ENCODE measurements at places on chromosomes 4 and X.

GRCh38 chr4:170698334-170698733 lies 608.6 kb upstream of the AADAT start:
- DNase-seq, result no peak

DNA sequence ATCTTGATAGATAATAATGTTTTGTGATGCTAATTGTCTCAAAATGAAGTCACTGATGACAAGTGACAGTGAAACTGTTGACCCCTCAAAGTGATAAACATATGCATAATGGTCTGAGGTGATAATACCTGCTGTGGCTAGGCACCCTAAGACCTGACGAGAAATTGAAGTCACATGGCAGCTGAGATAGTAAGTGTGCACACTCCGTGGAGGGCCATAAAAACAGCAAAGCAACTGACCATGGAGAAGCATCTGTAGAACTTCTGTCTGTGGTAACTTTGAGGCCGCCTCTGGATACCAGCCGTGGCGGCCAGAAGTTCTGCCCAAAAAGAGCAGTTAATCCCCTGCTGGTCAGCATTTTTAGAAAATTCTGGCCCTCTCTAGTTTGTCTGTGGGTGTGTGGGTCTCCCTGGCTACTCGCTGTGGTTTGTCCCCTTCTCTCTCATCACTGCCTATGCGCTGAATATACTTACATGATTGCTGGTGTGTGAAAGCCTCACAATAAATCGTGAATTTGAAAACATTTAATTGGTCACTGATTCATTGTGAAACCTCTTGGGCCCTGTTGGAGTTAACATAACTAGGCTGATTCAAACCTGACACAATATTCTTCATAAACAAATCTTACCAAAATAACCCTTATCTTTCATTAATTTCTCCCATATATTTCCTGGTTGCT lies 50.6 kb downstream of the CCDC149 start:
- no peak for DNase-seq

DNA sequence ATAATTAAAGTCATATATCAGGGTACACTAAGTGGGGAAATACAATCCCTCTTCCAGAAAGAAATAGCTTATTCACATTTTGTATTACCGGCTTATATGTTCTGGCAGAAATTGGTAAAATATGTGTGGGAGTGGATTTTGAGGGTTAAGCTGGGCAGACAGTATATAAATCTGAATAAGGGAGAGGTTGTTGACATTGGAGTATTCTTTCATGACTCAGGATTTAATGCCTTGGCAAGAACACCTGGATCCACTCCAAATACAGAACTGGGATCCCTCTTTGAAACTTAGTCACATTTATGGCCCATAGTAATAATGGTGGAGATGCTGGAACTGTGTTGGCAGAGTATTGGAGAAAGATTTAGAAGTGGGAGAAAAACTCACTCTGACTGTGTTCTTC lies 54.3 kb upstream of the TET2 start:
- DNase-seq, result no peak

- no peak for DNase-seq
Observed at GRCh38 chr4:16415751-16416150, 189.5 kb upstream of the TAPT1 start.

DNA sequence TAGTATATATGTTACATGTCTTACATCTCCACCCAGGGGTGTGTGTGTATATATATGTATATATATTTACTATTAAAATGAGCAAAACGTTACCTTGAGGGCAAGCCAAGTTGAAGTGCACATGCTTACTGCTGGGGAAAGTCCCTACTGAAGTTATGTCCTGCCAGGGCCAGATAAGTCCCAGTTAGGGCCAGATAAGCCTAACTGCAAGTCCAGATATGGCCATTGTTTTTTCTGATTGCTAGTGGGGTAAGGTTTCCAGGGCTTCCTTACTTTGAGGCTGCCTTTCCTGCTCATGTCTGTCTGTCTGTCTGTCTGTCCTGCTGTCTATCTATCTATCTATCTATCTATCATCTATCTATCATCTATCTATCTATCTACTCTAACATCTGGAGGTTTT lies 19.3 kb upstream of the ZNF81 start:
- no peak for DNase-seq

- no peak for DNase-seq
Observed at GRCh38 chrX:16457239-16457638, 192.7 kb upstream of the S100G start.

DNA sequence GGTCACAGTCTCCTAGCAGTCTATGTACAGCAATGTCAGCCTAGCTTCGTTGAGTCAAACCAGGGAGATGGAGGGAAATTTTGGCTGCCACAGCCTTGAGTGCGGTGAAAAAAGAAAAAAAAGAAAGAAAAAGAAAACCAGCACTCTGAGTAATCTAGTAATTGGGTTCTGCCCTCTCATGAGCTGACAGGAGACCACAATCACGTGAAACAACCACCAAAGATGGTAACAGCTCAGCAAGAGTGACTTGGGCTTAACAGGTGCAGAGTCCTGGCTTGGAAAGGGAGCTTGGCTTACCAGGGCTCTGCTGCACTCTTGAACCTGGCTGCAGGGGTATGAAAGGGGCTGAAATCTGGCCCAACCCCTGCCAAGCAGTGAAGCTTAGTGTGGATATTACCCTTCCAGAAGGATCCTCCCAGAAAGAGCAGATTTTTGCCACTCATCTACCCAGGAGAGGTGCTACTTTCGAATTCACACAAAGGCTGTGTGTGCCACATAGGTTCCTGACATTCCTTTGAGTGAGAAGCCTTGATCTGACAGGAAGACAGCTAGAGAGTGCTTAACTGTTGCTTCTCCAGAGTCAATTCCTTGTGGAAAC lies 350.3 kb downstream of the PTTG2 start:
- DNase-seq, result no peak

DNA sequence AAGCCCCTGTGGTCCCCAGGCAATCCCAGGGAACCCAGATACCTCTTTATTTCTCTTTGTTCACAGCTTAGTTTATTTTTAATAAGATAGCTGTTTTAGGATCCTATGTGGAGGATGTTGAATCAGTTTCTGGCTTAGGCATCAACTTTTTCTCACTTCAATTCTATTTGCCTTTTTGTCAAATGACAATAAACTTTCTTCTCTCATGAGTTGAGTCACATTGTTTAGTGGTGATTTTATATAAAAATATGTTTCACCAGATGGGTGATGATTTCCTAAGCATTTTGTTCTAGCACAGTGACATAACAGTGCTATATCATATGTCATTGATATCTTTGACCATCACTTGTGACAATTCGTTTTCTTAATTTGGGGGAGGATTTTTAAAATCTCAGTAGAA lies 198.1 kb upstream of the PUDP start:
- DNase-seq, result no peak

DNA sequence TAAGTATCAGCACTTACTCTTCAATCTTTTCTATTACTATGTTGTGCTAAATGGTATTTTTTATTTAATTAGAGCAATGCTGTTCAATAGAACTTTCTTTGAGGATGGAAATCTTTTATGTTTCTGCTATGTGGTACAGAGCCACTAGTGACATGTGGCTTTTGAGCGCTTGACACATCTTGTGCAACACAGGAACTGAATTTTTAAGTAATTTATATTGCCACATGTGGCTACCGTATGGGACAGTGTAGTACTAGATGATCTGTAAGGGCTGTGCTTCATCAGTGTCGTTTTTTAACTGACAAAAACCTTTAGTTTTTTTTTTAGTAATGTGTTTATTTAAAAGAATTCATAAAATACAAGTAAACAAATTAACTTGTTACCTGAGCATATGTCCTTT lies 22.4 kb downstream of the HPRT1 start:
- DNase-seq, result no peak

GRCh38 chr4:8330821-8331574 lies 61.4 kb downstream of the HTRA3 start:
- DNase-seq, result no peak

GRCh38 chr4:65014078-65014477 lies 604.8 kb upstream of the TECRL start:
- DNase-seq, result no peak

GRCh38 chrX:10660171-10660570 lies 39.8 kb upstream of the MID1 start:
- DNase-seq, result no peak

GRCh38 chr4:138199568-138200235 lies 42.4 kb downstream of the SLC7A11 start:
- DNase-seq, result no peak

DNA sequence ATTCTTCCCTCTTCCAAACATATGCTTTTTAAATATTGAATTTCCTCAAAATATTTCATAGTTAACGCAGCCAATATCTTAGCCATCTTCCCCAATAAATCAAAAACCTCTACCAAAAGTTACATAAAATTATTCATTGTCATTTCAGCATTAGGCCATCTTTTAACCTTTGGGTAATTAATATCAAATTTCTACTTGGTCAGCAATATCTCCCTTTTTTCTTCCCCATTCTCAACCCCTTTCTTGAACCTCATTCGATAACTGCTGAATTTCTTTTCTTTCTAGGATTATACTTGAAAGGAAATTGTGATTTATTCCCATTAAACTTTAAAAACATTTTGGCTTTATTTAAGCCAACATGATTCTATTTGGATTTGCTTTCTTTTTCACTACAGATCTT lies 65.0 kb downstream of the RAP1GDS1 start:
- no peak for DNase-seq

DNA sequence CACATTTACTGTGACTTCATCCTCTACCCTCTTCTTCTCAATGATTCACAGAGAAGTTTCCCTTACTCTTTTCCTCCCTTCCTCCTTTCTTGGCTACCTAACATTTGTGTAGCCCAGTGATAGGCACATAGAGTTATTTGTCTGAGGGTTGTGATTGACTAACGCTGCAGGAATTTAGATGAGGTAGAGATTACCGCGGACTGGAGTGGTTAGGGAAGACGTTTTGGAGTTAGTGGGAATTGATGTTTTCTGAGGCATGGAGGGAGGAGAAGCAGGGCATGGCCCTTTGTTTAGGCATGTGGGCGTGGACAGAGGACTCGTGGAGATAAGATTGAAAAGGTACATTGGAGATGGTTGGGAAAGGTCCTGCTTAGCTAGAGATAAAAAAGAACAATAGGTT lies 246.7 kb downstream of the GPAT3 start:
- no peak for DNase-seq

- no peak for DNase-seq
Observed at GRCh38 chr4:78414116-78414515, 137.5 kb upstream of the ANXA3 start.

- no peak for DNase-seq
Observed at GRCh38 chr4:54726907-54727306, 69.2 kb downstream of the KIT start.

- no peak for DNase-seq
Observed at GRCh38 chr4:112055100-112055499, 90.2 kb upstream of the FAM241A start.

DNA sequence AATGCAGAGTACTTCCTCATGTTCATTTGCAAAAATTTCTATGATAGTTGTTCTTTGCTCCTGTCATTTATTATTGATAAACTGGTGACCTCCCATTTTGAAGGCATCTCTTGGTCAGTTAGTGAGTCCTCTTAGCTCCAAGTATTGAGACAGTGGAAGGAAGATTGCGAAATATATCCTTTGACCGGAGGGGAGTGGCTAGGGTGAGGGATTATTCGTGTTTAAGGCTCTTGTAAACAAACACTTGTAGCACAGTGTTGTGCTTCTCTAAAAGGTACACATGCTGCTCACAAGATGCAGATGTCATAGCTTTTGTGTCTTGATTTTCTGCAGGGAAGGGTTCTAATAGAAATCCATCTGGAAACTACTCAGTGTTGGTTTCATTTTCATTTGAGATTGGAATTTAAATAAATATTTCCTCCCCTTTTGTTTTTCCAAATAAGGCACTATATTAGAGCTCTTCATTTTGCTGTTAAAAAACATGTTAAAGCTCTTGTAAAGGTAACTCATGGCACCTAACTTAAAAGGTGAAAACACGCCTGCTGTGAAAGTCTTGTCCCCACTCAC lies 21.8 kb downstream of the TXLNG start:
- no peak for DNase-seq

DNA sequence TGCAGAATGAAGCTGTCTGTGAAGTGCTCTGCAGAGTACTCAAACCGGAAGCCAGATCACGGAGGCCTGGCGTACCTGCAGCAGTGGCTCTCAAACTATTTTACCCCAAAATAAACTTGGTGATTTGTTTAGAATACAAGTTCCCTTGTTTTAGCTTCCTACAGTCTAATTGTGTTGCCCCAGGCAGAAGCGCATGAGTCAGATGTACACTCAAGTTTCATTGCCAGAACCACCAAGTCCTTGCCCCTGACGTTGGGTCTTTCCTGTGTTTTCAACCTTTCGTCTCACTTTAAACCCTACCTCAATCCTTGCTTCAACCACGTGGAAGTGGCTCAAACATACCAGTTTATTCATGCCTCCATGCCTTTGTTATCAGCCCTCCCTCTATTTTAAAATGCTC lies 66.2 kb upstream of the SLC7A11 start:
- no peak for DNase-seq

DNA sequence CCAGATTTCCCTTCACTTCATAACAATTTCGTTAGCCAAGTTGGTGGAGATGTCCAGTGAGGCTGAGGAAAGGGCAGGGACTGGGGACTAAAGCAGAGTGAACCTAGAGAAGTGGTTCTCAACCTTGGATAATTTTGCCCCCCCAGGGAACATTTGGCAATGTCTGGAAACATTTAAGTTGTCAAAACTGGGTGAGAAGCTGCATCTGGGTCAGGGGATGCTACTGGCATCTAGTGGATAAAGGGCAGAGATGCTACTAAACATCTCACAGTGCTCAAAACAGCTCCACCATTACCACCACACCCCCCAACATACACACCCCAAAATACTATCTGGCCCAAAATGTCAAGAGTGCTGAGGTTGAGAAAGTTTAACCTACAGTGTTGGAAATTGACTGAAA lies 32.0 kb upstream of the FGF16 start:
- no peak for DNase-seq

GRCh38 chr4:37620176-37620575 lies 66.0 kb downstream of the RELL1 start:
- DNase-seq, result no peak

DNA sequence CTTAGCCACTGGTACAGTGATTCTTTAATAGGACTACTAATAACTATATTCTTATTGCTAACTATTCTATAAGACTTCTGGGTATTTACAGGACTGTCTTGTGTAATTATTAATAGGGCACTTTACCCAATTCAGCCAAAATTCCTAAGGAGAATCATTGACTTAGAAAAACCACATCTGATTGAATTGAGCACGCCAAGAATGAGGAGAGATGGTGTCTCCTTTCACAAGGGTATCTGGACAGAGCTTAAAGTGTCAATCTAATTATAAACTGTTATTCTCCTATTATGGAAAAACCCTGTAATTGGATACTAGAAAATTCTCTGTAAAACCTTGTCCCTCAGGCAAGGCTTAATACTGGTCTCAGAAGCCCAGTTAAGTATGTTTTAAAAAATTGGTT lies 111.1 kb upstream of the TLL1 start:
- no peak for DNase-seq

- DNase-seq, result no peak
Observed at GRCh38 chr4:151263455-151263854, 13.5 kb upstream of the PRSS48 start.

All from cortex of kidney (tissue), 1 donor.